ENCODE measurements at places on chromosomes 4 and X.
A peak's percentile ranks its signal among the peaks of the same experiment; 100 is the strongest.

- DNase-seq, result no peak
Measured at GRCh38 chr4:105145903-105146275, 787 bp upstream of the TET2 start.

GRCh38 chr4:88144866-88145300 lies 13.6 kb downstream of the ABCG2 start:
- no peak for DNase-seq

GRCh38 chrX:2342281-2342688 lies 158.5 kb downstream of the DHRSX start:
- no peak for DNase-seq

DNA sequence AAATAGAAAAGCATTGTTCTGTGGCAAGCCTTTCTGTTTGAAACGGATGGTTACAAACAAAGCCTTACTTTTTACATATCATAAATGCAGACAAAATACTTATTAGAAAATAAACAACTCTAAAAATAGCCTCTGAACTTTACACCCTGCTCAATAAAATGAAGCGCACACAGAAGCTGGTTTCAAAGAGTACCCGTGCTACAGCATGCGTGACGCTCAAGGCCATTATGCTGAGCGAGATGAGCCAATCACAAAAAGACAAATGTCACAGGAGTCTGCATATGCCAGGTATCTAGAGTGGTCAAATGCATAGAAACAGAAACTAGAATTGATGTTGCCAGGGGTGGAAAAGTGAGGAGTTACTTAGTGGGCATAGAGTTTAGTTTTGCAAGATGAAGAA lies 326.5 kb upstream of the GATB start:
- DNase-seq, result no peak

DNA sequence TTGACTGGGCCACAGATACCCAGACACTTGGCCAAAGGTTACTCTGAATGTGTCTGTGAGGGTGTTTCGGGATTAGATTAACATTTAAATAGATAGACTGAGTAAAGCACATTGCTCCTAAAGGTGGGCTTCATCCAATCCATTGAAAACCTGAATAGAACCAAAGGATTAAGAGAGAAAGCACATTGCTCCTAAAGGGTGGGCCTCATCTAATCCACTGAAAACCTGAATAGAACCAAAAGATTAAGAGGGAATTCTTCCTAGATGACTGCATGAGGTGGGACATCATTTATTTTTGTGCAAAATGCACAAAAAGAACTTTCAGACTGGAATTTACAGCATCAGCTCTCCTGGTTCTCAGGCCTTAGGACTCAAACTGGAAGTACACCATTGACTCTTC lies 351.2 kb upstream of the PCDH10 start:
- DNase-seq, result no peak

DNA sequence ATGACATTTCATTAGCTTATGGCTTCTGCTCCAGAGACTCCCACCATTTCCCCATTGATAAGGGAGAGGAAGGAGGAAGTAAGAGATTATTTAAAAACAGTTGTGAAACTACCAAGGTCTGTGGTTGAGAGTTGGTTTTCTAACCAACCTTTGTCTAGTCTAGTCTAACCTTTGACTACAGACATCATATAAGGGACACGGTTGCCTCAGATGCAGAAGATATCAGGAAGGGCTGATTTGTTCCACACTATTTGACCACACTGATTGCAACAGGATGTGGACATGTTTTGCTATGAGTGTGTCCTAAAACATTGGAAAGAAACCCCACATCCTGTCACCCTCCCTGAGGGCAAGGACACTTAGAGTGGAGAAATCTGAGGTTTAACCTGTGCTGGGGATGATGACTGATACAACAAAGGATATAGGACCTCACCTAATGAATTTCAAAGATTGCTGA lies 53.0 kb downstream of the COQ2 start:
- DNase-seq, result no peak

- no peak for DNase-seq
Measured at GRCh38 chr4:31548021-31548420, 827.9 kb downstream of the PCDH7 start.

DNA sequence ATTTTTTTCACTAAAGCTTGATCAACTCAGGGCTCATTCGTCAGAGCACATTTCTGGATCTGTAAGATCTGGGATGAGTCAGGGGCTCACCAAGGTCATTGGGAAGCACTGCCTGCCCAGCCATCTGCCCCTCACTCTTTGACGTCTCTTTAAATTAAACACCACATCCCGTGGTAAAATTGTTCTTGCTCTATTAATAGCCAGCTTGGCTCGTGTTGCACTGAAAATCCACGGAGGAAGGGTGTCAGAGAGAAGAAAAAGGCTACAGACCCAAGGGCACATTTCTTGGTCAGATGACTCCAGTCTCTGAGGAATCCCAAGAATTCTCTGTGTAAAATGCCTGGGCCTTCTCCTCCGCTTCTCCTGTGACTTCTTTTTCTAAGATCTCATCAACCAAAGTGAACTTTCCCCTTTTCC lies 45.7 kb upstream of the GATB start:
- peak; percentile 67 for DNase-seq

DNA sequence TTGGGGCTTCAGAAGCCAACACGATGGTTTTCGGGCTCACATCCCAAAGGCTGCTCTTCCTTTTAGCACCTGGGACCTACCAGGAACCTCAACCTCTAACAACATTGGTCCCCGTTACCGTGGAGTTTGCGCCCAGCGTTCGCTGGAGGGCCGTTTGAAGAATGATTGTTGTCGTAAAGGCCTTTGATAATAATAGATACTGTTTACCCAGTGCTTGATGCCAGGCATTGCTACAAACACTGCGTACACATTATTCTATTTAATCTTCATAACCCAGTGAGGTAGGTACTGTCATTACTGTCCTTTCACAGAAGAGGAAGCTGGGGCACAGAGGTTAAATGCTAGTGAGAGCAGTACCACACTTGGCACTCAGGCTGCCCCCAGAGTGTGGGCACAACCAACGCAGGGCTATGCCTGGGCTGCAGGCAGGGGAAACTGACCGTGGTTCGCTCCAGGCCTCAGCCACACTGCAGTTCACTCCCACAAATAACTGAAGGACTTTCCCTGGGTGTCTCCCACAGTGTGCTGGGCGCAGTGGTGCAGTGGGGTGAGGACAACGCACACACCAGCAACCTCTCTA lies 1.0 kb upstream of the ACSL1 start:
- DNase-seq, result no peak

GRCh38 chr4:38085751-38086150 lies 125.6 kb downstream of the PTTG2 start:
- DNase-seq, result no peak

DNA sequence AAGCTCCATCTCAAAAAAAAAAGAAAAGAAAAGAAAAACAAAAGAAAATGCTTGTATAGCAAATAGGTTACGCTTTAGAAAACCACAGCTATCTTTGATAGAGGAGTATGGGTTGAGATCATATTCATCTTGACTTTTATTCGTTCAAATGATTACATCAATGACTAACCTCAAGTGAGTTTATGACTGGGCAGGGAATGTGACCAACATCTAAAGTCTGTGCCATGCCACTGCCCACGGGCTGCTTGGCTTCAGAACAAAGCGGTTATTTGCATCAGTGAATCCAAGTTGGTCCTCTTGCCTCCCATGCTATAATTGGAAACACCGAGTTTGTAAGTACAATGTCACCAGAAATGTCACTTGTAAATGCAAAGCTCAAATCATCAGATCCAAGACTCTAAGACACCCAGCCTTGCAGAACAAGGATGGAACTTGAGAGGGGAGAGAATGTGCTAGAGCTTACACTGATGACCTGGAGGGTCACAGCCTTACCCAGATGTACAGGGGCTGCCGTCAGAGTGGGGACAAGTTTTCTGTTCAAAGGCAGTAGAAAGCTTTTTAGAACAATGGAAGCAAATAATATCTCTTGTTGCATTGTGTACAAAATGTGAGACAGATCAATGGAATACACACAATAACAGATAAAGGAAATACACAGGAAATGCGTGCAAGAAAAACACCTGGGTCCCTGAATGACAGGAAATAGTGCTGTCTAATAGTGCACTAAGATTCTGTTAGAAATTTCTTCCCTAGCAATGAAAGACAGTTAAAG lies 8.4 kb upstream of the OPN1LW start:
- DNase-seq, result no peak

DNA sequence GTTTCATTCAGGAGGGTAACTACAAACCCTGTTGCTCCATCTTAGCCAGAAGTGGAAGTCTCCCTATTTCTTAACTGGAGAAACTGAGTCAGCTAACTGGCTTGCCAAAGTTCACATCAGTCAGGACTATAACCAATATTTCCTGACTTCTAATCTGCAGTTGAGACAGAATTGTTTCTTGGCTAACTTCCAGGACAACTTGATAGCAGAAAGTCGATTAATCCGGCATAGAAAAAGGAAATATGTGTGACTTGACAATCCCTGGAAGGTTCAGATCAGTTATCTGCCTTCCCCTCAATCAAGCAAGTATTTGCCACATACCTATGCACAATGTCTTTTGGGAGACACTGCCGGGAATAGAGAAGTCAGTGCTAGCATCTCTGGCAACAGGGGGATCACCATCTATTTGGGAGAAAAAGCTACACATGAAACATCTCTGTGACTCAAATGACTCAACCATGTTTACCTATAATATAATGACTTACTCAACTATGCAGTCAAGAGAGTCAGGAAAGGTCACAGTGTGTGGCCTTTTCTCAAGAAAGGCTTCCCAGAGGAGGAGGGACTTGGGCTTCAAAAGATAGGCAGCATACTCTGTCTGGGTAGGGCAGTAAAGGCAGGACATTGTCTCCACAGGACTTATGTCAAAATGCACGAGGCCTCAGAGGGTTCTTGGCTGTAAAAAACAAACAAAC lies 12.4 kb upstream of the LONRF3 start:
- DNase-seq, result no peak

- peak; percentile 78 for DNase-seq
Measured at GRCh38 chr4:67700738-67701516, at the start of gene UBA6. UBA6 (minus strand) TSS chr4:67701155; CDS start chr4:67701119, 36 bp downstream.

GRCh38 chr4:10078481-10079233 lies 37.9 kb downstream of the WDR1 start:
- DNase-seq, result no peak

DNA sequence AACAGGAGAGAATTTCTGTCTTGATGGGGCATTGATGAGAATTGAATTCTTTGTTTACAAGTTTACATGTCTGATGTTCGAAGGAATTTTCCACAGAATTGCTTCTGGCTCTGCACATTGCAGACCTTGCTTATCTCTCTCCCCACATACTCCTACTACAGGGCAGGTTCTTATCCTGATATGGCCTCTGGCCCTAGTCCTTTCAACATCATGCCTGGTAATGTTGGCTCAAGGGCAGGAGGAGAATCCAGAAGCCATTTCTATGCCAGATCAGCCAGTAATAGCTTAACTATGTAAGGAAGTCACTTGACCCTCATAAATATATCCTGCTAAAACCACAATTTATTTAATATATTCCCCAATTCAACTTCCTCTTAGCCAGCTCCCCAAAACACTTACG lies 24.3 kb upstream of the TSPAN5 start:
- DNase-seq, result no peak

DNA sequence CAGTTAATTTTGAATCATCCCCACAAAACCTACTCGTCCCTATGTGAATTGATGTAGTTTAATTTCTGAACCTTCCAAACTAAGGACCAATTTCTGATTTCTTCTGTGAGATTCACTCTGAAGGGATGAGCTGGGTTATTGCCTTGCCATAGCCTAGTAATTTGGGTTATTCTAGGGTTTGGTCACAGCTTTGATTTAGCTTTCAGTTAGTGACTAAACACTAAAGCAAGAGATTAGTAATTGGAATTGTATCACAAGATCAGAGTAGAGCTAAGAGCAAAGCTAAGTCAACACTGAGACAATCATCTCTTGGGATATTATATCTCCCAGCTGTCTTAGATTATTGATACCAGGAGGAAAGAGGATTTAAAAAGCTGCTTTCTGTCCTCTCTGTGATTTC lies 588.0 kb downstream of the CCSER1 start:
- DNase-seq, result no peak

Data from AG09309 (cell line).